ENCODE measurements at places on chromosomes 5 and 9. TPM values are rescaled to one million over a fixed set of nuclear protein-coding genes. Genes with fewer than 3 reads are reported as not detected.

Gene FAF2
- total RNA-seq: 42.4 TPM

GRCh38 chr5:119357808-119358529, 2.1 kb downstream of the TNFAIP8 start:
- no peak for DNase-seq

Gene FABP6
- not detected for total RNA-seq

DNA sequence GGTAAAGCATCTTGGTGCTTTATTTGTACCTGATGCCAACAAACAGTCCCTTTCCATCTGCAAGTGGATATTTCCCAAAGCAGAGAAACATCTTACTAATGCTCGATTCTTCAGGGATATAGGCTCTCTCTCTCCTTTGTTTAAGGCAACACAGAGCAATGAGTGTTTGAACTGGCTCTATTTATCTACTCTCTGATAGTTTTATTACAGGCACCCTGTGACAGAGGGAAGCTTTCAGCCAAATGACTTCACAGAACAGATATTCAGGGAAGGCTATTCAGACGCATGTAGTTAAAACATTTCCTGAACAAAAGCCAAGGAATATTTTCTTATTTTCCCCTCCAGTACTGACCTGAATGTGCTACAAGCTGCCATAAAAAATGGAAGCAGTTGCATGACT, 141.8 kb downstream of the YIPF5 start:
- DNase-seq: peak; percentile 31

DNA sequence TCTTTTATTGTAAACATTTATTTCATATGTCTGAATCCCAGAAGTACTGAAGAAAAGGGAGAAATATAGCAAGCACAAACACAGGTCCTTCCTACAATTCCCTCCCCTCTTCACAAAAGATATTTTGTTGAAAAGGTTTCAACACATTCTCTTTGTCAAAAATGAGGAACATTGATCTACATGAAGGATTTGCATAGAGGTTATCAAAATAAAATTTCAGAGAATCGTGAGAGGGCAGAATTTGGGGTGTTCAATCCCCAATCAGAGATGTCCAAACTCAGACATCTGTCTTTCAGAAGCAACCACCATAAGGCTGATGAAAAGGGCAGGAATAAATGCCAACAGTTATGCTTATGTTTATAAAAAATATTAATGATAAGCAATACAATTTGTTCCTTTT, 69.2 kb downstream of the MARCHF3 start:
- no peak for DNase-seq

DNA sequence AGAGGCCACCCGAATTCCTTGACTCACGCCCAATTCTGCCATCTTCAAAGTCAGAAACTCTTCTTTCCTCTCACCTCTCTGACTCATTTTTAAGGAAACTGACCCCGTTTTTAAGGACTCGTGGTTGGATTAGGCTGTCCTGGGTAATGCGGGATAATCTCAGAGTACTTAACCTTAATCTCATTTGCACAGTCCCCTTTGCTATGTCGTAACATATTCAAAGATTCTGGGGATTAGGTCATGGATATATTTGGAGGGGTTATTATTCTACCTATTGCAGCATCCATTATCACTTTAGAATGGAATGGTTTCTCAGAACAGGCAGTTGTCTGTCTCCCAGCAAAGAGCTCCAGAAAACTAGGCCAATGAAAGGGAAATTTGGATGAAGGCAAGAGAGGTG, 80.8 kb upstream of the IL12B start:
- DNase-seq: no peak

Gene GLDC
- 2.1 TPM for total RNA-seq

DNA sequence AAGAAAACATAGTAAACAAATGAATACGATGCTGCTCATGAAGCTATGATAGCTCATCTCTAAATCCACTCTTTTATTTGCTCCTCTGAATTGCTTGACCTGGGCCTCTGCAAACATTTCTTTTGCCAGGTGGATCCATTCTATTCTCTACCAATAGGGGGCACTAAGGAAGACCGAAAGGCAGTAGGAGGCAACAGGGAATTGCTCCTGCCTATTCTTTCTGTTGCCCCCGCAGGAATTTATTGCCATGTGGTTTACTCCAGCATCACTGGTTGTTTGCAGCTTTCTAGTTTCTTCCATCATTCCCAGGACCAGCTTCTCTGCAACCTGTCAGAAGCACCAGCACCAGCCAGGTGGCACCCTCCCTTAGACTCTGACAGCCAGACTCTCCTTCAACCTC, 5.3 kb downstream of the GAPT start:
- no peak for DNase-seq

- peak; percentile 26 for DNase-seq
Measured at GRCh38 chr5:128413356-128413755, 124.7 kb downstream of the FBN2 start.

DNA sequence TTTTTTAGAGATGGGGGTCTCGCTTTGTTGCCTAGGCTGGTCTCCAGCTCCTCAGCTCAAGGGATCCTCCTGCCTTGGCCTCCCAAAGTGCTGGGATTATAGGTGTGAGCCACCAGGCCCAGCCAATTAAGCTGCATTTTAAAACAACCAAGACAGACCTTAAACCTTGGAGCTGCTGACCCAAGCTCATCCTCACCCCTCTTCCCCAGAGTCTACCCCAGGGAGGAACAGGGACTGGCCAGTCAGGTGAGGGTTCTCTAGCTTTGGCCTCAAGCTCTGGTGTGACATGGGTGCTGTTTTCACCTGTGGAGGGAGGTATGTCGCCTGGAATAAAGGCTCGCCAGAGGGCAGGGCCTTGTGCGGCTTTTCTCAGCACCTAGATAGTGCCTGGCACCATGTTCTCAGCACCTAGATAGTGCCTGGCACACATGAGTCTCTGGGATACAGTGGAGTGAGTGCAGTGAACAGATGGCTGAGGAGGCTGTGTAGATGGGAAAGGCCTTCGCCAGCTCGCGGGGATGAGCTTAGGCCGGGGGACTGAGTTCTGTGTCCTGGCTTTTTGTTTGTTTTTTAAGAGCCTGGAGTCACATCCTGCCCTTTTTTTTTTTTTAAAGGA, 7.4 kb downstream of the CDK9 start:
- DNase-seq: peak; percentile 59

Gene SHB
- total RNA-seq: 33.2 TPM

DNA sequence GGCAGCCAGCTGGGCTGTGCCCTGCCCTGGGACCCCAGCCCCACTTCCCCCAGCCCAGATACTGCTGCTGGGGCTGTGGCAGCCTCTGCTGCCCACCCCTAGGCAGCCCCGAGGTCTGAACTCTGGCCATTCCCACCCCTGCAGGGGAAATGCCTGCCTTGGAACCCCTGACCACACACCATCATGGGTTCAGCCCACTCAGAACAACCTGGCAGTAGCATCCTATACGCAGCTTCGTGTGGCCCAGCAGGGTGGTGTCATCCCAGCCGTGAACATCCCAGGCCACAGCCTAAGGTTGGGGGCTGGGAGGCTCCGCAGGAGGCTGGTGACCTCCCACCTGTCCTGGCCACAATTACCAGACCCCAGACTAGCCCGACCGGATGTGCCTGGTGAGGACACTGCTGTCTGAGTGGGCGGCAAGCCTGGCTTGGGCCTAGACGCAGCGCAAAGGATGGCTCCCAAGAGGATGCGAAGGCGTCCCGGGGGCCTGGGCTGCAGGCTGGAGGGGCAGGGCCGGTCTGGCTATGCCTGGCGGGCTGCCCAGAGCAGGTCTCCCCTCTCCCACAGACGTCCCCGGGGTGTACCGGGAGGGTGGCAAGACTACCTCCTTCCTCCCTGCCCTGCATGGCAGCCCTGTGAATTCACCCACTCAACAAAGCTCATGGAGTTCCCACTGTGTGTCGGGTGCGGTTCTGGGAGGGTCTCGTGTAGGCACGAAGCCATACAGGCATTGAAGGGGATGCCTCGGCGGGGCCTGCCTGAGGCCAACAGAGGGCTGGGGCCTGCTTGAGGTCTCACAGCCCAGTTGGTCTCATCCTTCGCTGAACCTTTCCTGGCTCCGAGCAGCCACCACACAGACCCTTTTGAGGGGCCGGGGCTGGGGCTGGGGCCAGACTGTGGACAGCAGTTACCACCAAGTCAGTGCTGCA, 1.5 kb upstream of the SLC34A3 start:
- DNase-seq: no peak

Gene TLX3
- not detected for total RNA-seq

DNA sequence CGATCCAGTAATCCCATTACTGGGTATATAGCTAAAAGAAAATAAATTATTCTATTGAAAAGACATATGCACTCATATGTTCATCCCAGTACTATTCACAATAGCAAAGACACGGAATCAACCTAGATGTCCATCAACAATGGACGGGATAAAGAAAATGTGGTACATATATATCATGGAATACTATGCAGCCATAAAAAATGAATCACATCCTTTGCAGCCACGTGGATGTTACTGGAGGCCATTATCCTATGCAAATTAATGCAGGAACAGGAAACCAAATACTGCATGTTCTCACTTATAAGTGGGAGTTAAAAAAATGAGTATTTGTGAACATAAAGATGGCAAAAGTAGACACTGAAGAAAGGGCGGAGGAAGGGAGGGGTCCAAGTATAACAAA, 16.6 kb upstream of the IRGM start:
- DNase-seq: no peak

DNA sequence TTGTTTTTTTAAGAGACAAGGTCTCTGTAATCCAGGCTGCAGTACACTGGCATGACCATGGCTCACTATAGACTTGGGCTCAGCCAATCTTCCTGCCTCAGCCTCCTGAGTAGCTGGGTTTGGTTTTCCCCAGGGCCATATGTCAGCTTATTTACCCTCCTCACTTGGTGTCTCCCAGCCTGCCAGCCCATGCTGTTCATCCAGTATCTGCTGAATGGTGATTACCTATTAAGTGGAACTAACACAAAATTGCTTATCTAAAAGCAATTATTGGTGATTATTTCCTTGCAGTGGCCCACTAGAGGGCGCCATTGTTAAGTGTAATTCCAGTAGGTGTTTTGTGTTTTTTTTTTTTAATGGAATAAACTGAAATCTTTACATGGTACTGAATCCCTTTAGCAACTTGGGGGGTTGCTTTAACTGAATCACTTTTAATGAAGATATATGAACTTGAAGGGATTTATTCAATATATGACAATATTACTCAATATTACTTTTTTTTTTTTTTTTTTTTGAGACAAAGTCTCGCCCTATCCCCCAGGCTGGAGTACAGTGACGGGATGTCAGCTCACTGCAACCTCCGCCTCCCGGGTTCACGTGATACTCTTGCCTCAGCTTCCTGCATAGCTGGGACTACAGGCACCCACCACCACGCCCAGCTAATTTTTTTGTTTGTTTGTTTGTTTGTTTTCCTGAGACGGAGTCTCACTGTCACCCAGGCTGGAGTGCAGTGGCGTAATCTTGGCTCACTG, 13.8 kb downstream of the EXOSC2 start:
- DNase-seq: peak; percentile 58

DNA sequence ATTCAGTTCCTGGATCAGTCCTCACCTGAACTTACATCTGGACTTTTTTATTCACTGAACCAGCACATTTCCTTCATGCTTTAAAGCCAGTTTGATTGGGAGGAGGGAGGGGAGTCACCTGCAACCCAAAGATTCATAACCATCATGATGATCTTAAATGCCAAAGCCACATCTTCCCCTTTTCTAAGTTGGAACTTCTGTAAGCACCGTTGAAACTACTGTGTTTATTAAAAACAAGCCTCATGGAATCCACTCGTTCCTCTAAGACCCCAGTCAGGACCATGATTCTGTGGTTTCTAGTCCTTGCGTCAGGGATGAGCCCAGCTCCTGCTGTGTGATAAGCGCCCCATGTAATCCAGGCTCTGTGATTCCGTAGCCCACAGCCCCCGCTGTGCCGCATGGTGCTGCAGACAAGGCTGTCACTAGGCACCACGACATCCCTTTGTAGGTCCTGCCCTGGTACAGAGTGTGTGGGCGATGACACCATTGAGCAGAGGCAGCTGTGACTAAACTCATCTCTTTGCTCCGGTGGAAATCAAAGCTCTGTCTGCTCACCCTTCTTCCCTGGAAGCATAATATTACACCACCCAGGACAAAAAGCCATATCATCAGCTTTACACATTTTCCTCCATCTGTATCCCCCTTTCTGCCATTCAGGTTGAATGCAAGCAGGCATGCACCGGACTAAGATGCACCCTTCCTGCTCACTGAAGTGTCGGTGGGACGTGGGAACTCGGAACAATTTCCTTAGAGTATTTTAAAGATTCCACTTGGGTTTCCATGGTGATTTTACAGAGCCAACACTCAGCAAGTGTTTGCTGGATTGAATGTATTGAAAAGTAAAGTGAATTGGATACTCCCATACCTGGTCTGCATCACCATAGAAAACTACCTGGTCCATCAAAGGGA, 132.0 kb upstream of the FSTL4 start:
- no peak for DNase-seq

Gene ANXA2R
- 1.7 TPM for total RNA-seq

Gene NUTM2G
- not detected for total RNA-seq

GRCh38 chr5:66927140-66927539, 269.5 kb downstream of the CD180 start:
- DNase-seq: no peak

Gene EIF4E1B
- total RNA-seq: not detected

- DNase-seq: peak; percentile 24
Measured at GRCh38 chr9:126373241-126373640, 46.6 kb downstream of the MVB12B start.

DNA sequence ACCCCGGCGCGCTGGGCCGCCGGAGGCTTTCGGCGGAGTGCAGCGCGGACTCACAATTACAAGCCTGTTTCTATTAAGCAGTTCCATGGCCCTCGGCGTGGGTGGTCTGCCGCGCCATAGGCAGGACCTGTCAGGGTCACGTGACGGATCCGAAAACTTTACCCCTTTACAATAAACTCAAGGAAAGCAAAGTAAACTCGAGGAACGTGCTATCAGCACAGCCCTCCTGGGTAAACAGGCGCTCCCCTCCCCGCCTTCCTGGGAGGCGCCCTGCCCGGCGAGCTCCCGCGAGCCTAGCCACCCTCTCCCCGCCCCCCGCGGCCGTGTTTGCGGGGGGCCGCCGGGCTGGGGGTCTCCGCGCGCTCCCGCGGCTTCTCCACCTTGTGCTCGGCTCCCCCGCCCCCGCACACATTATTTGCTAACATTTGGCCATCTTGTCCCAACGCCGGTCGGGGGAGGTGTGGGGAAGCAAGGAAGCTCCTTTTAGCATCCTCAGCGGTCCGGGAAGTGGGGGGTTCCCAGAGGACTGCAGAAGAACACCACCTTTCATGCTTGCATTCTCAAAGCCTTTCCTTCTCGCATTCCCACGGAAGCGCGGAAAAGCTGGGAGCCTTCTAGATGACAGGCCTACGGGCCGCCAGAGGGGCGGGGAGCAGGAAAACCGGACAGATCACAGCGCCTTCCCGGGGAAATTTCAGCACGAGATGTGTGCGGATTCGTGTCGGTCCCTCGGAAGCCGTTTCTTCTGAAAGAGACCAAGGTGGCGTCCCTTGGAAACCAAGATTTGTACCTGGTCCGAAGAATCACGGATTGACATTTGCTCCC, at the start of gene PTCH1:
TSS of gene PTCH1 (minus strand) at position 238 of the 825 bp plus-strand sequence.
- peak; percentile 31 for DNase-seq

GRCh38 chr9:93486268-93486667, 32.9 kb upstream of the FAM120AOS start:
- DNase-seq: no peak

Gene CMYA5
- 0.06 TPM for total RNA-seq

GRCh38 chr5:45741110-45741509, 44.9 kb upstream of the HCN1 start:
- DNase-seq: no peak

Gene FOXD4L6
- not detected for total RNA-seq

GRCh38 chr5:13348568-13348967, 595.9 kb downstream of the DNAH5 start:
- DNase-seq: no peak

- DNase-seq: no peak
Measured at GRCh38 chr5:17252543-17252942, 35.1 kb downstream of the BASP1 start.

Gene ABO
- total RNA-seq: not detected

Measured in LHCN-M2 (cell line).